ENCODE measurements at places on chromosomes 5 and 9.

- no peak for DNase-seq
These were observed 150.7 kb downstream of the SLC28A3 start for GRCh38 chr9:84189904-84190303.

DNA sequence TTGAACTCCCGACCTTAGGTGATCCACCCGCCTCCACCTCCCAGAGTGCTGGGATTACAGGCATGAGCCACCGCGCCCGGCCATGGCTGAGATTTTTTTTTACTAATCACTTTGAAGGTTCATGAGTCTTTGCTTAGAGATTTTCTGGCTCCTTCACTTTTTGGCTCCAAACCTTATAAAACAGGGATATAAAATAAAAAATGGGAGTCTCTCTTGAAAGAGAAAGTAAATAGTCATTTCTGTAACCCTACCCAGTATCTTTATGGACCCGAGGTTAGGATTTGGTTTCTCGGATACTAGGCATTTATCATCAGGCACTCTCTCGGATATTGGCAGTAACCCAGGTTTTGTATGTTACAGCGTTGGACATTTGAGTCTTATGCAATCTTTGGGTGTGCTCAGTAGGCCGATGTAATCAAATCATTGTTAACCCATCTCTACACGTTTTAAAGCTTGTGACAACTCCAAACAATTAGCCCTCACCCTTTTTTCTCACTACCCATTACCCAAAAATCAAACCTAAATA, 25.3 kb downstream of the STXBP1 start:
- DNase-seq = no peak

DNA sequence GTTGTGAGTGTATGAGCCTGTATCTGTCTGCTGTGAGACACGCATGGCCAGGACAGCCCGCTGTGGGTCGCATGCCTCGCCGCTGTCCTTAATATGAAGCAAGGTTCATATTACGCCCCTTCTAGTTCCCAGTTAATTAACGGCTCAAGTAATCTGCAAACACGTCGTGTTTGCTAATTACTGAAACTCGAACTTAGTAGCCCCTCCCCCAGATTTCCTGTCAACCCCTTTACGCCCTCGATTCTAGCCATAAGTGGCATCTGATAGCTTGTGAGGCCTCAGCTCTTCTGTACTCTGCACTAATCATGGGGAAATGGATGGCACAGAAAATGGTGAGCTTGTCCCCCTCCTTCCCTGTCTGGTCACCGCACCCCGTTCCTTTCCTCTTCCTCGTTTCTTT, 116.9 kb upstream of the OTULINL start:
- no peak for DNase-seq

GRCh38 chr5:122153774-122154173, 24.4 kb downstream of the ZNF474 start:
- DNase-seq = no peak

DNA sequence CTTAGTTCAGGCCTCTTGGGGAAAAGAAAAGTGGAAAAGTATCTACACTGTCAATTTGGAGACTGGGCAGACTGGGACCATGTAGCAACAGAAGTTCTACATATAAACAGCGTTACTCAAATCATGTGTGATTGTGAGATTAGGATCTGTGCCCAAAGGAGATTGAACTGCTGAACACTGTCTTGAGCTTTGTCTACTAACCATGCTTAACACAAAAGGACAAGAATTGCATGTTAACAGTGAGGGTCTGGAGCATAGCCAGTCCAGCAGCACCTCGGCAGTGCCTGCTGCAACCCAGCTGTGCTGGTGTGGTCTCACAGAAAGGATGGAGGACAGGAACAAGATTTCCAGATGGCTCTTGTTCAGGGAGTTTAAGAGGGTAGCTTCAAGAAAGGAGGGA, 5.7 kb downstream of the PAM start:
- DNase-seq = no peak

DNA sequence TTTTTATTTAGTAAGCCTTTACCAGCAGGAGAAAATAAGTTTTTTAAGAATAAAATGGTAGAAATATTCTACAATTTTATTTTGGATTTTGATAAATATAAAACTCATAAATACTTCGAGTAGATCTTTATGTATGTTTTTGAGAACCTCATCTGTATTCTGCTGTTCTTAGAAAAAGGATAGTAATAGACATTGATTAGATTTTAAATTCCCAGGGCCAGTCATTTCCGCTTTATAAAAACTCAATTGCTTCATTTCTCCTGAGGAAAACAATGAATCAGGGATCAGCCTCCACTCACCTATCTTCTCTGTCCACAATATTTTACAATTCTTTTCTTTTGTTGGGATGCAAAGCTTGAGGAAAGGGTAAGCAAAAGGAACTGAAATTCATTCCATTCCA, 1983.5 kb upstream of the C9orf72 start:
- DNase-seq = no peak

GRCh38 chr5:124474528-124475215, 271.8 kb downstream of the ZNF608 start:
- no peak for DNase-seq

GRCh38 chr9:29793970-29794369, 2220.7 kb upstream of the C9orf72 start:
- DNase-seq = no peak

GRCh38 chr5:28234356-28234968, 1196.1 kb upstream of the CDH9 start:
- no peak for DNase-seq

DNA sequence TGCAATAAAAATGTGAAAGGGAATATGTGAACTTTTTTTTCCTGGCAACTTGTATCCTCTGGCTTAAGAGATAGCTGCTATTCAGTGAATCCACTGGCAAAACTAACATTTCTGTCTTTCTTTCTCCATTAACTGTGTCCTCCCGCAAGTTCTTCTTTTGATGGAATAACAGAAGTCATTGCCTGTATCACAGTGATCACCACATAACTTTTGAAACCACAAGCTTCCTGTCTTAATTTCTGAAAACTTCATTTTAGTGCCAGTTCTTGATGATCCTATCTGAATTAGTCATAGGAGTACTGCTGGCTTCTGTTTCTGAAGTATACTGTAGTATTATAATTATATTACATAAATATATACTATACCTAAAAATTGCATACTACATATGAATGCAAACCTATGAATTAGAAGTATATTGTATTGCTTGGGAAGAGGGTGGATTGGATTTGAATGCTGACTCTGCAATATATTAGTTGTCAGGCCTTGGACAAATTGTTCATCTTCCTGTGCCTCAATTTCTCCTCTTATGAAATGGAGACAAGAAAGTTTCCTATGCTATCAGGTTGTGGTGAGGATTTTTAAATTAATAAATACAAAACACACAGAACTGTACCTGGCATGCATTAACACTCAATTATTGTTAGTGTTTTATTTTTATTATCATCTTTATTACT, 441.6 kb downstream of the CETN3 start:
- DNase-seq = no peak

DNA sequence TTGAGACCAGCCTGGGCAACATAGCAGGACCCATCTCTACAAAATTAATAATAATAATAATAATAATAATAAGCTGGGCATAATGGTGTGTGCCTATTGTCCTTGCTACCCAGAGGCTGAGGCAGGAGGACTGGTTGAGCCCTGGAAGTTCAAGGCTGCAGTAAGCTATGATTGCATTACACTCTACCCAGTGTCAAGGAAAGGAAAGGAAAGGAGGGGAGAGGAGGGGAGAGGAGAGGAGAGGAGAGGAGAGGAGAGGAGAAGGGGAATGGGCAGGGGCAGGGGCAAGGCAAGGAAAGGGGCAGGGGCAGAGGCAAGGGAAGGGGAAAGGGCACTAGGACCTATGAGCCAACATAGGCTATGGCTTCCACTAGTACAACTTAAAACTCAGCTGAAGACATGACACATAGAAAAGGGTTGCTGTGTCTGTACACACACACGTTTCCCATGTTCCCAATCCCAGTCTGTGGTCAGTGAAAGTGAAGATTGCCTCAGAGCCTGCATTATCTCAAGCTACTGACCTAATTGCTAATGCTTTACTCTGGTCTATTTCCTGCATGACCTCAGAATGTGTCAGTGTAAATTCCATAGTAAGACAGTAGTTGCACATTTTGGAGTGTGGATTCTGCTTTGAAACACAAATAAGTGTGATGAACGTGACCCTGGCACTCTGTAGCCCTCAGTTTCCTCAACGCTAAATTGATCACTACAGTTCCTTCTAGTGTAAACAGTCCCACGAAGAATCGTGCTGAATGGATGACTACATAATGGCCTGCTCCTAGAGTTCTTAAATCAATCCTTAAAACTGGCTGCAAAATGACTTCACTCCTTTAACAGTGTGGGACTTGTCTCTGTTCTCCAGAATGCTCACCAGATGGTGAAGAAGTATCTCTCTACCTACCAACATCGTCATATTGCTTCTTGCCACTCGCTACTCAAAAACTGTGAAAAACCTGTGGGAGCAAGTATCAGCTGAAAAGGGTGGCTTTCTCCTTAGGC, 497.0 kb downstream of the RAB3C start:
- DNase-seq = no peak
